ENCODE measurements at places on chromosomes 3 and 15. TPM values are rescaled to one million over a fixed set of nuclear protein-coding genes. Genes with fewer than 3 reads are reported as not detected.

Gene TLNRD1
- 34.0 TPM for total RNA-seq

Gene GP5
- total RNA-seq, result not detected

Gene PRSS50
- 0.54 TPM for total RNA-seq

Gene AGBL1
- total RNA-seq, result not detected

Gene SERINC4
- total RNA-seq, result not detected

Gene IL5RA
- total RNA-seq, result not detected

Gene GPR160
- 2.2 TPM for total RNA-seq

Gene AHSG
- total RNA-seq, result not detected

Gene GP9
- not detected for total RNA-seq

Gene OSBPL10
- 153 TPM for total RNA-seq

Measured in thoracic aorta (tissue), 2 donors.